T-helper 1 cell (primary cell): ENCODE measurements at places on chromosomes 12 and 14.
A peak's percentile ranks its signal among the peaks of the same experiment; 100 is the strongest.

- no peak for DNase-seq
Measured at GRCh38 chr12:106093246-106093645, 45.5 kb downstream of the NUAK1 start.

DNA sequence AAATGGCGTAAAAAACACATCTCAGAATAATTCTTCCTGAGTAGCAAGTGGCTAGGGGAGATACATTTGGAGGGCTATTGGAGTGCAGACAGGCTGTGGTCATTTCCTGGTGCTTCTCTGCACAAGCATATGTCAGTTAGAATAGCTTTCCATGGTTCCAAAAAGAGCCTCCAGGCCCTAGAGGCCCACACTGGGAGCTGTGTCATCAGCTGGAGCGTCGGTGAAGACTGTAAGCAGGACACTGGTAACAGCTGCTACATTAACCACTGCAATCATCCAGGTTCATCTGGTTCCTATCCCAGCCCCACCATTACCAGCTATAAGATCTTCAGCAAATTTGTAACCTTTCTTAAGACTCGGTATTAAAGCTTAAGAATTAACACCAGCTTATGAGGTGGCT, 31.7 kb upstream of the APPL2 start:
- no peak for DNase-seq

DNA sequence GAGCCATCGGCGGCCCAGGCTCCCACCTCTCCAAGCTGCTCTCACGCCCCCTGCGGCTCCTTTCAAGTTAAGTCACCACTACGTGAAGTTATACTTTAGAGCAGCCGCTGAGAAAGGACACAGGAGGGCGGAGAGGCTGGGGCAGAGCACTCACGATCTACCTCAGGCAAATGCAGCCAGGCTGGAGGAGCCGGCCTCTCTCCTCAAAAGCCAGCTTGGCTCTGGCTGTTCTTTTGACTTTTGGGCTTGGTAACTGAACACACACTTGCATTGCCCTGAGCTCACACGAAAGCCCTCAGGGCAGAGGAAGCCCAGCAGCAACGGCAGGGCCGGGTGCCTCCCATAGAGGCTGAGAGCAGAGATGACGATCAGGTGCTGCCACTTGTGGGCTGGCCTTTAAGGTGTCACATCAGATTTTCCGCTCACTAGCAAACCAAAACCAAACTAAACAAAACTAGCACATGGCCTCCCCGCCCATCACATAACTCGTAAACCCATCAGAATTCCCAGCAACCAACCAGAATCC, 75.2 kb downstream of the PITPNM2 start:
- DNase-seq = peak; percentile 46

- no peak for DNase-seq
Measured at GRCh38 chr14:71583194-71583593, 349.0 kb upstream of the RGS6 start.

GRCh38 chr12:58860788-58861240, 59.5 kb downstream of the LRIG3 start:
- no peak for DNase-seq

DNA sequence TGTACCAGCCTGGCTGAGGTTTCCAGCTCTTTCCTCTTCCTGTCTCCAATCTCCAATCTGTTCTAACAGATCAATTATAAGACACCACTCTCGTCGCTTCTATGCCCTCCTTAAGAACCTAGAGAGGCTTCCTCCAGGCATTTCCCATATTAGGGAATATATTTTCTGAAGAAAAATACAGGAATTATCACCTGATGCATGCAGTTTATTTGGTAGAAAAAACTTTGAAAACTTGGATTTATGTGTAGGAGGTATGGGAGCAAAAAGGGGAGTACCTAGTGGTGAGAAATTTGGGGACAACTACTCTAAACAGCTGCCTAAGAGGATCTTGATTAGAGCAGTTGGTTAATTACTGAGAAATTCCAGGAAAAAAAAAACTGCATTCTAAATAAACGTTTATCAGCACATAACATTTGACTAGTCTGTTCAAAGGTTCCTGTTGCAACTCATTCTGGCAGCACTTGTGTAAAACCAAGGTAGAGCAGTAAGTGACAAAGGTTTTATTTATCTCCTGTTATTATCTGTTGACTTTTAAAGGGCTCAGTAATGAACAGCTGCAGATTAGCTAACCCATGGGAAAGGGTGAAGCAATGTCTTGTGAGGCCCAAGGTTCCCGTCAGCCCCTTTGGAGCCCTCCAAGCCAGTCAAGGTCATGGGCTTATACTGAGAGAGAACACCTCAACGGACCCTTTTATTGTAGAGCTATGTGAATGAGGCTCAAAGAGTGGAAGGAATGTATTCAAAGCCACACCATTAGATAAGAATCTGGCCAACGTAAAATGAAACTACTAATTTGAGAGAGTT, 36.4 kb upstream of the NR1H4 start:
- no peak for DNase-seq
